ENCODE measurements at places on chromosomes 7 and 10. TPM values are rescaled to one million over a fixed set of nuclear protein-coding genes. Genes with fewer than 3 reads are reported as not detected.

SLC29A4 gene
- 32.6 TPM for polyA plus RNA-seq

DNA sequence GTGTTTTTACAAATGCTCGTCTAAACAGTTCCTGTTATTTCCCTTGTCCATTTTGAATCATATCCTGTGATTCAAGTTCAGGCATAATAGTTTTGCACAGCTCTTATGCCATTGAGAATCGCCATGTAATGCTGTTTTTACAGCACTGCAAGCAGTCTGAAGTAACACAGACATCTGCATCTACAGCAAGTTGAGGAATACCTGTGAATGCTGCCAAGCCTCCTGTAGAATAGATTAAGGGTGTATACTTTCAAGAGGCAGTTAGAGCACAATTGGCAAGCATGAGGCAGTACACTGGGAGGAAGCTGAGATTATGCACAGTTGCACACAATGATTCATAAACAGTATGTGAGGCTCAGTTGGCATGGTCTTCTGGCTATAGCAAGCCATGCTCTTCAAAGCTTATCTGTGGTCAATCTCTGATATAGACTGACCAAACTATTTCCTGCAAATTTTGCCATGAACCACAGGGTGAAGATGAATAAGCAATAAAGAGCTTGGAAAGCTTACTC is 121.9 kb upstream of the AKR1E2 start:
- DNase-seq: peak; percentile 15

EMX2 gene
- not detected for polyA plus RNA-seq

KLF14 gene
- polyA plus RNA-seq: 0.46 TPM

ASIC3 gene
- polyA plus RNA-seq: 2.1 TPM

GRCh38 chr10:97974526-97975525 is 55.6 kb downstream of the CRTAC1 start:
- DNase-seq: no peak

- DNase-seq: no peak
Observed at GRCh38 chr10:108064746-108065260, 900.3 kb upstream of the SORCS1 start.

GRCh38 chr10:133129071-133129858 is 30.8 kb upstream of the KNDC1 start:
- DNase-seq: no peak
